Astrocyte (in vitro differentiated cells and primary cell): ENCODE measurements at places on chromosomes 3 and 15.
A peak's percentile ranks its signal among the peaks of the same experiment; 100 is the strongest.

- DNase-seq: no peak
Measured at GRCh38 chr3:49294343-49294742, 17.3 kb upstream of the C3orf62 start.

GRCh38 chr15:77034695-77035489 lies 36.0 kb downstream of the TSPAN3 start:
- no peak for DNase-seq

GRCh38 chr3:152719264-152719663 lies 115.7 kb upstream of the P2RY1 start:
- peak; percentile 43 for DNase-seq

DNA sequence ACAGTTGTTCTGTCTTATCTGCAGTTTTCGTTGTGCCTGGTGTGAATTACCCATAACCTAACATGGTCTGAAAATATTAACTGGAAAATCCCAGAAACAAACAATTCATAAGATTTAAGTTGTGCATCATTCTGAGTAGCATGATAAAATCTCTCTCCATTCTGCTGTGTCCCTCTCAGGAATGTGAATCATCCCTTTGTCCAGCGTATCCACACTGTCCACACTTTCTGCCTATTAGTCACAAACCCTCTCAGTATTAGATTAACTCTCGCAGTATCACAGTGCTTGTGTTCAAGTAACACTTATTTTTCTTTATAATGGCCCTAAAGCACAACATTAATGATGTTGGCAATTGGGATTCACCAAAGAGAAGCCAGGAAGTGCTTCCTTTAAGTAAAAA lies 203.2 kb downstream of the CGGBP1 start:
- DNase-seq: peak; percentile 14

DNA sequence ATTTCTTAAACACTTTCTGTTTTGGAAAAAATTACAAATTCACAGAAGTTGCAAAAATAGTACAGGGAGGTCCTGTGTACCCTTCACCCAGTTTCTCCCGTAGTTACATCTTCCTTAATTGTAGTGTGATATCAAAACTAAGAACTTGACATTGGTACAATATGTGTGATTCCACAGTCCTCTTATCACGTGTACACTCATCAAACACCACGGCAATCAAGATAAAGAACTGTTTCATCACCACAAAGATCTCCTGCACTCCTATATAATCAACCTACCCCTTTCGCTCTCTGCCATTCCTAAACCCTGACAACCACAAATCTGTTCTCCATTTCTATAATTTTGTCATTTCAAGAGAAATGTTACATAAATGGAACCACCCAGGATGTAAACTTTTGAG lies 31.4 kb downstream of the POMGNT2 start:
- DNase-seq: no peak

DNA sequence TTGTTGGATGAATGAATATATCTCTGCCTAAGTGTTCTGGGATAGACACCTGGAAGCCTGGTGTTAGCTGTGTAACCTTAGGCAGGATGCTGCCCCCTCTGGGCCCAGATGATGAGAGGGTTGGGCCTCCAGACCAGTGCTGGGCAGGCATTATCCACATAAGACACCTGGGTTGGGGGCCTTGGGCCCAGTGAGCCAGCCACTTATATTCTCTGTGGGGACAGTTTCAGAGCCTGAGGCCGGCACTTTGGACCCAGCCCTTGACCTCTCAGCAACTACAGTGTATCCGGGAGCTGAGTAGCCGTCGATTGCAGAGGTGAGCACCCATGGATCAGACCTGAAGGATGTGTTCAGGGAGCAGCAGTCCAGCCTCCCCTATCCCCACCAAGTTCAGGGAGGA lies 2.2 kb downstream of the HEMK1 start:
- DNase-seq: no peak

DNA sequence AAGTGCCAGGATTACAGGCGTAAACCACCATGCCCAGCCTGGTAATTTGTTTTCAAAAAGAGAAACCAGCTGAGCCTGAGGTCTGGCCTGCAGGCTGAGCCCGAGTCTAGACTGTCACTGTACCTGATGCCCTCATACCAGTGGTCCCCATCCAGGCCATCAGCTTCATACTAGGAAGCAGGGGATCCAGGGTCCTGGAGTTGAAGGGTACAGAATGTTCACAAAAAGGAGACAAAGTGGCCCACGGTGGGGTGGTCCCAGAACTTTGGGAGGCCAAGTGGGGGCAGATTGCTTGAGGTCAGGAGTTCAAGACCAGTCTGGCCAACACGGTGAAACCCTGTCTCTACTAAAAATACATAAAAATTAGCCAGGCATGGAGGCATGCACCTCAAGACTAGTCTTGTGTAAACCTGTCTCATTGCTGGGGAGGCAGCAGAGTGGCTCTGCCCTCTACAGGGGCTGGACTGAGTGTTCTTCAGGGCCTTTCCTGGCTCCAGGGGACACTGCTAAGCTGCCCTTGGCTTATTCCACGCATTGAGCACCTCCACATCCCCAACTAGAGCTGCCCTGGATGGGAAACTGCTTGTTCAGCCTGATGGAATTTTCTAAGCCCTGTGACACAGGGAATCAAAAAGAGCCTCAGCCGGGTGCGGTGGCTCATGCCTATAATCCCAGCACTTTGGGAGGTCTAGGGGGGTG lies 7.9 kb upstream of the HHATL start:
- no peak for DNase-seq

GRCh38 chr3:141859651-141860050 lies 16.8 kb upstream of the ATP1B3 start:
- no peak for DNase-seq

DNA sequence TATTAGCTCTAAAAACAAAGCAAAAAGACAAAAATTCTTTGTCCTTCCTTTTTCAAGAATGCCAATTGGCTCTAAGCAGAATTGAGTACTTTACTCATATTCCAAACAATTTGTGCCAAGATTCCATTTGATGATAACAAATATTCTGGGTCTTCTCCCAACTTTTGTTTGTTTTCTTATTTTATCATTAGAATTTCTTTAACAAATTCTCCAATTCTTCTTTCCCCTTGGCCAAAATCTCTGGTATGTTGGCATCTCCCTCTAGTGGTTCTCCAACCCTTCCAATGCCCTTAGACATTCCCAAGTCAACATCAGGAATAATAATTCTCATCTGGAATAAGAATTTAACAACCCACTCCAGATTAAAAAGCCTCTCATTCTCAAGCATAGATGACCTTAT lies 5.3 kb downstream of the CPOX start:
- no peak for DNase-seq

DNA sequence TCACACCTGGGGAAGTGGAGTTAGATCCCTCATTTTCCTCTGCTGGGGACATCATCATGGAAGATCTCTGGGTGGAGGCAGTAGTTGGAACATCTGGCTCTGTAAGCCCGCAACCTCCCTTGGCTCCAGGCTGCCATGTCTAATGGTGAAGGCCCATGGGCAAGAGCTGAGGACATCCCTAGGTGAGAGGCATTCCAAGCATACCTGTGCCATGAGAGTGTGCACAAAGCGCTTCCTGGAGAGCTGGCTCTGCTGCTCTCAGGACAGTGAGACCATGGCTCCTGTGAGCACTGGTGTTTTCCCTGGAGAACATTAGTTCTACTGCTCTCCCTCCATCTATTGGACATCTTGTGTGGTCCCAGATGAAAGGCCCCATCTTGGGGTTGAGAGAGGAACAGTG lies 7.7 kb downstream of the MAPKAPK3 start:
- DNase-seq: no peak

GRCh38 chr15:36075333-36075732 lies 504.1 kb upstream of the CDIN1 start:
- no peak for DNase-seq

- peak; percentile 10 for DNase-seq
Measured at GRCh38 chr15:83747050-83747717, 93.3 kb downstream of the ADAMTSL3 start.

DNA sequence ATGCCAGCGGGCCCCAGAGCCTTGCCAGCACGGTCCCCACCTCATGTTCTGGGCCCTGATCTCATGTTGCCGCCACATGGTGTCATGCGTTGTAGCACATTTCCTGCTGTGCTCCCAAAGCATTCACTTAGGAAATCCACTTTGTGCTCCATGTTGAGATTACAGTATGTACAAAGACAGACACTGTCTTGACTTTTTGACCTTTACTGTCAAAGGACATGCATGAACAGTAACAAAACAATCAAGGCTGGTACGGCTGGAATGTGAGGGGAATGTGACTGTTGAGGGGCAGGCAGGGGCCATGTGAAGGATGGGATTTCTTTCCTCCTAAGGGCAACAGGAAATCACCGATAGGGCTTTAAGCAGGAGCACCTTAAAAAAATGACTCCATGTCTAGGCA lies 53.3 kb upstream of the RPL32 start:
- no peak for DNase-seq

GRCh38 chr3:17179381-17180205 lies 294.8 kb downstream of the PLCL2 start:
- peak; percentile 64 for DNase-seq

DNA sequence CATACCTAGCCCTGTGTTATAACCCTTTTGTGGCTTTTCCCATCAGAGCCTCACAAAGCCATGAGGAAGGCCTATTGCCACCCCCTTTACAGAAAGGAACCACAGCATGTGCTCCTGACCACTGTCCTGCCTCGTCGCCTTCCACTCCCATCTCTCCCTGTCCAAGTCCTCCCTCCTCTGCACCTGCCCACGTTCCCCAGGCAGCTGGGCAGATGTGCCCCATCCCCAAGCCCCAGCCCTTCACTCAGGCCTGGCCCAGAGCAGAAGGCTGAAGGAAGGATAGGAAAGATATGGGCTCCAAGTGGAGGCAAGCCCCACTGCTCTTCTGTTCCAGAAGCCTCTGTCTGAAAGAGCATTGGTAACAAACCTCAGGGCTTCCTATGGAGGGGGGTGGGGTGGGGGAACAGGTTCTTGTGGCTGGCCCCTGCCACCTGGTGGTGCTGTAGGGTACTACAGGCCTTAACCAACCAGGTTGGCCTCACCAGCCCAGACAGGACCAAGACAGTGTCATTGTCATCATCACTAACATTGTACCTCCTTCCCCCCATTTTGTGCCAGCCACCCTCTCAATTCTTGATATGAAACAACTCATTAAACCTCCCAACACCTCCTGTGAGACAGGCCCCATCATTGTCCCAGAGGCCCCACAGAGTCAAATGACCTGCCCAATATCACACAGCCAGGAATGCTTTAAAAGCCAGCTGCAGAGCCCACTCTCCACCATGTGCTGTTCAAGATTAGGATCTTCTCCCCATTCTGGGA lies 10.0 kb downstream of the POC1A start:
- peak; percentile 44 for DNase-seq

DNA sequence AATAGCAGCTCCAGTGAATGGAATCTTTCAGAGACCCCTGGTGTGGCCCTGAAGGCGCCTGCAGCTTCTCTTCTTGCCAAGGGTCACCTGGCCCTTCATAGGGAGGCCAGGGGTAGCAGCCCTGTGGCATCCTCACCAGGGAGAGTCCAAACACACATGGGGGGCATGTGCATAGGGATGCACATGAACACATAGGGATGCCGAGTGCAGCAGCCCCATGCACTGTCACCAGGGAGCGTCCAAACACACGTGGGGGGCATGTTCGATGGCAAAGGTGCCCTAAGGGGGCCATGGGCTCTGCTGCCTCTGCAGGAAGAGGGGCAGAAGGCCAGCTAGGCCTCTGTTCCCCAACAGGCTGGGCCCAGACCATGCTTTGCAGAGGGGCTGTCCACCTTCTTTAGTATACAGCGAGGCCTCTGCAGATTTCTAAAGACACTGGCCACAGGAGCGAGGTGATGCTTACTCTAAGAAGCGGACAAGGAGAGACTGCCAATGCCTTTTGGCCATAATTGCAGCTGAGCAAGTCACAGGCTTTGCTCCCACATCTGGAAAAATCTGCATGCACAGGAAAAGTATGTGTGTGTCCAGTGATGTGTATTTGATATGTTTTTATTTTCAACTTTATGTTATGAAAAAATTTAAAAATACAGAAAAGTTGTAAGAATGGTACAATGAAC lies 21.0 kb downstream of the ANAPC13 start:
- DNase-seq: no peak

DNA sequence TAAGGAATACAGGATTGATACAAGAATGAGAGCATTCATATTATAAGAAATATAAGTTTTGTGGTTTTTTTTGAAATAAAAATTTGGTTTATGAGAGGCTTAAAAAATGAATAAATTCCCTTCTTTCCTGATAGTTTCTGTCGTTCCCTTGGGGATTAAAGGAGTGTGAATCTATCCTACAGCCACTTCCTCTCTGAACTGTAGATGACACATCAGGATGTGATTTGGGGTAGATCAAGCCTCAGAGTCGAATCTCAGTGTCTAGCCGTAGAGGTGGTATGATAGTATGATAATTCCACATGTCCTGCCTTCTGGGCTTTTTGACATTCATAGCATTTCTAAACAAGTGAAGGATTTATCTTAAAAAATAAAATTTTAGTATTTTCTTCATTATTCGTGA lies 343.1 kb downstream of the LPP start:
- DNase-seq: no peak

GRCh38 chr3:38268087-38268486 lies 2.5 kb downstream of the SLC22A13 start:
- DNase-seq: no peak

DNA sequence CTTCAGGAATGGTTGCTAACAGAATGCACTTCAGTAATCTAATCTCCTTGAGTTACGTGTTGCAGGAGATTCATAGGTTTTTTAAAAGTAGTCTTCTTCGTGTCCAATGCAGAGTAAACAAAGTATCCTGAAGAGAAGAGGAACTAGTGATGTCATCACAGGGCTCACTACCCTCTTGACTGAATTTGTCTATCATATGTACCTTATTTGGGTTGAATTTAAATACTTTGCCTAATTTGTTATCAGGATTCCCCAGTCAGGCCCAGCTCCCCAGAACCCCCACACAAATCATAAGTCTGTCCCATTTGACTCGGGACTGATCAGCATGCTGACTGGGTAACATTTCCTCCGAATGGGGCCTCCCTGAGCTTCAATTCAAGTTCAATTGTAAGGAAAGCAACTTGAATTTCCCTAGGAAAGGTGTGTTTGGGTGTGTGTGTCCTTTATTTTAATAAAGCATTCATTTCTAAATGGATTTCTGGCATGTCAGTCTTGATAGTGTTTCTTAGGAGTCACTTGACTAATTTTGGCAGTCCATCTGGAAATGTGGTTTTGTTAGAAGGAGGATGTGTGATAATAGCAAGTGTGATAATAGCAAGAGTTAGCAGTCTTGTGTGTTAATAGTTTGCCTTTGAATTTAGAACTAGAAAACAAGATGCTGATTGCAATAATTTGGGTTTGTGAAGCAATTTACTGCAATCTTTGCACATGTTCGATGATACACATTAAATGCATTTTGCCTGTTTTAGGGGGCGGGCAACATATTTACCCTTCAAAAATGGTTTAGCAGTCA lies 21.9 kb downstream of the OXNAD1 start:
- no peak for DNase-seq
